CD8-positive, alpha-beta memory T cell (primary cell): ENCODE measurements at places on chromosomes 2 and 18. TPM values are rescaled to one million over a fixed set of nuclear protein-coding genes. Genes with fewer than 3 reads are reported as not detected.
A peak's percentile ranks its signal among the peaks of the same experiment; 100 is the strongest.

IL18R1 gene
- total RNA-seq, result 17.6 TPM

RESP18 gene
- total RNA-seq, result not detected

SIX3 gene
- not detected for total RNA-seq

GCG gene
- total RNA-seq, result not detected

GTF3C2 gene
- 81.7 TPM for total RNA-seq

USP37 gene
- 29.9 TPM for total RNA-seq

NEU2 gene
- total RNA-seq, result not detected

DNAJB2 gene
- total RNA-seq, result 56.4 TPM

TNFAIP6 gene
- not detected for total RNA-seq

TFCP2L1 gene
- total RNA-seq, result 0.11 TPM

ORC4 gene
- total RNA-seq, result 35.4 TPM

TANC1 gene
- 0.11 TPM for total RNA-seq

DSG1 gene
- not detected for total RNA-seq

SPC25 gene
- 27.7 TPM for total RNA-seq

OSR1 gene
- not detected for total RNA-seq

MYO5B gene
- 0.11 TPM for total RNA-seq

DNA sequence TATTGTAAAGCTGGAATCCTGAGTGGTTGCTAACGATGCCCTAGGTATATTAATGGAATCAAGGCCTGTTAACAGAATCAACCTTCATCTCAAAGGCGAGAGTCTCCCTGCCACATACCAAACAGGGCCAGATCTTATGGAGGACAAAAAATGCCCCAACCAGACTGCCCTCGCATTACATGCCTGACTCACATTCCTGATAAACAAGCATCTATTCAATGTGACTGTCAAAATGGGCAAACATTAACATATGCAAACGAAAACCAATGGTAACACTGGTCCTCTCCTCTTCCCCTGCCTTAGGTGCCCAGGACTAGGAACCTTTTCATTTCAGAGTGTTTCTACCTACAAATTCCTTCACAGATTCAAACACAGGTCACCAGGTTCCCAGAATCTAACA, 83.4 kb downstream of the COL6A3 start:
- no peak overlapping the region for H3K4me3 ChIP-seq
- no peaks in the 10 kb centered on the region for H3K4me1 ChIP-seq
- H3K36me3 ChIP-seq, result no peaks in the 10 kb centered on the region
- H3K27me3 ChIP-seq, result no peaks in the 10 kb centered on the region
- no peak overlapping the region for H3K27ac ChIP-seq

DNA sequence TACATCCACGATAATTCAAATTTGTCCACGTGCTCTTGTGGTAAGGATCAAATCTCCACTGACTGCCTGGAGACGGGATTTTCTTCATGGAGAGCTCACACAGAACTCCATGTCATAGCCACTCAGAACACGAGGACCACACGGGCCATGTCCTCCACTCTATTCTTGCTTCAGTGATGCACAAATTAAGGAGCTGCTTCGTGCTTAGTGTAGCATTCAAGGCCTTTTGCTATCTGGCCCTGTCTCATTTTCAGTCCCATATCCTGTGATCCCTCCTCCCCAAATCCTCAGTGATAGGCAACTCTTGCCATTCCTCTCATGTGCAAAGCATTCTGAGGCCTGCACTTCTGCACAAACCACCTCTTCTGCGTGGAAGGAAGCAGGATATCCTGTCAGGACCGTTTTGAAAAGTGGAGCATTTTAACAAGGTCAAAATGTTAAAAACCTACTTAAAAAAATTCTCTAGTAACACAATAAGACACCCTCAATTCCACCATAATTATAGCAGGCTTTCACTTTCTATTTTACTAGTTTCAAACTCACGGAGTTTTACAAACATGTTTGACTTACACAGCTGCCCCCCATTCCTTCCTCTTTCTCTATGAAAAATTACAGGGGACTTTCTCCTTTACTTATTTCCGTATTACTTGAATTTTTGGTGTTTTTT, 35.2 kb downstream of the ST3GAL5 start:
- peak overlapping the region; percentile 82 for H3K27ac ChIP-seq
- no peaks in the 10 kb centered on the region for H3K27me3 ChIP-seq
- peak; percentile 70 for DNase-seq
- peaks cover 58% of the 10 kb centered on the region for H3K4me1 ChIP-seq
- no peaks in the 10 kb centered on the region for H3K36me3 ChIP-seq
- peak overlapping the region; percentile 60 for H3K4me3 ChIP-seq

GRCh38 chr2:84801811-84802210, 79.1 kb downstream of the TRABD2A start:
- no peaks in the 10 kb centered on the region for H3K4me1 ChIP-seq
- DNase-seq, result no peak
- H3K27me3 ChIP-seq, result no peaks in the 10 kb centered on the region
- no peak overlapping the region for H3K27ac ChIP-seq
- H3K4me3 ChIP-seq, result no peak overlapping the region

GRCh38 chr18:79373736-79374135, 22.0 kb upstream of the NFATC1 start:
- H3K4me3 ChIP-seq, result no peak overlapping the region
- peaks cover 17% of the 10 kb centered on the region for H3K4me1 ChIP-seq
- no peaks in the 10 kb centered on the region for H3K27me3 ChIP-seq
- H3K27ac ChIP-seq, result no peak overlapping the region
- no peaks in the 10 kb centered on the region for H3K36me3 ChIP-seq

- H3K4me1 ChIP-seq, result no peaks in the 10 kb centered on the region
- H3K27me3 ChIP-seq, result no peaks in the 10 kb centered on the region
- H3K27ac ChIP-seq, result no peak overlapping the region
- H3K36me3 ChIP-seq, result no peaks in the 10 kb centered on the region
Measured at GRCh38 chr2:29765721-29766120, 155.7 kb downstream of the ALK start.

DNA sequence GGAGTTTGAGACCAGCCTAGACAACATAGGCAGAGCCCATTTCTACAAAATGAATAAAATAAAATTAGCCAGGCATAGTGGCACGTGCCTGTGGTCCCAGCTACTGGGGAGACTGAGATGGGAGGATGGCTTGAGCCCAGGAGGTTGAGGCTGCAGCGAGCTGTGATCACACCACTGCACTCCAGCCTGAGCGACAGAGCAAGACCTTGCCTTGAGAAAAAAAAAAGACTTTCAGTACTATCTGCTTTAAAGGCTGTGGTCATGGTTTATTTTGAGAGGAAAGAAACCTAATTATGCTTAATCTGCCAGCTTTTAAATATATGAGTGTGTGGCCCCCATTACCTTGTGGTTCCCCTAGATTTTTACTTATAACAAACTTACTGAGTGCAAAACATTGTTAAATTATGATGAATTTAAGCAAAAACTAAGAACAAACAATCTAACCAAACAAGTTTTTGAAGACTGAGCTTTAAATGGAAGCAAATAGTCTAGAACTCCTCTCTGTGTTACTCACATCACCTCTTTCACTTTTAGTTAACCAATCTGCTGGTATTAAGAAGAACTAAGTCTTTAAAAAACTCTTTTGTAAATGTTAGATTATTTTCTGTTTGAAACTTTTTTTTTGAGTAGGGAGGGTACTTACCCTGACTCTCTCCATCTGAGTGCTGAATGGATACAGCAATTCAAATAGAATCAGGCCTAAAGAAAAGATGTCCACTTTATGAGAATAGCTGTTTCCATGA, 65.4 kb downstream of the EIF2AK3 start:
- no peaks in the 10 kb centered on the region for H3K27me3 ChIP-seq
- H3K4me3 ChIP-seq, result no peak overlapping the region
- no peak for DNase-seq
- no peaks in the 10 kb centered on the region for H3K4me1 ChIP-seq

- peak overlapping the region; percentile 77 for H3K27ac ChIP-seq
- no peaks in the 10 kb centered on the region for H3K27me3 ChIP-seq
- H3K36me3 ChIP-seq, result peaks cover 12% of the 10 kb centered on the region
- peaks cover 33% of the 10 kb centered on the region for H3K4me1 ChIP-seq
Measured at GRCh38 chr2:96869281-96869821, 529 bp downstream of the SEMA4C start.

DNA sequence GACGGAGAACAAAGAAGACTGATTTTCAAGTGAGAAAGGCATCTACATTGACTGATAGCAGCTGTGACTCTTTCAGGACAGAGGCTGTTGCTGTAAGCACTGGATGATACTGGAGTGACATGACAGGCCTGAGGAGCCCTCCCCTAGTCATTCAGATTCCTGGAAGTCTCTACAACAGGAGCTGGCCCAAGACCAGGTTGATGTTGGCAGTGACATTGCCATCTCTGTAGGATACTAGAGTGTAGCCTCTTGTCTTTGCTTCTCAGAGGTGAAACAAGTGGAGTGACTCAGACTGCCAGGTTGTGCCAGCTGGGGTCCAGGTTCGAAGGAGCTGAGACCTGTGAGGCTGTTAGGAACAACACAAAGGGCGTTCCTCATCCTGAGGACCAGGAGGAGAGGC, 44.7 kb upstream of the SH3RF3 start:
- no peaks in the 10 kb centered on the region for H3K36me3 ChIP-seq
- H3K27ac ChIP-seq, result no peak overlapping the region
- no peaks in the 10 kb centered on the region for H3K27me3 ChIP-seq
- H3K4me1 ChIP-seq, result no peaks in the 10 kb centered on the region
- DNase-seq, result no peak

- H3K36me3 ChIP-seq, result no peaks in the 10 kb centered on the region
- H3K4me3 ChIP-seq, result no peak overlapping the region
- no peak for DNase-seq
- no peak overlapping the region for H3K27ac ChIP-seq
- no peaks in the 10 kb centered on the region for H3K27me3 ChIP-seq
Measured at GRCh38 chr2:217429981-217430500, 570.2 kb upstream of the TNP1 start.

DNA sequence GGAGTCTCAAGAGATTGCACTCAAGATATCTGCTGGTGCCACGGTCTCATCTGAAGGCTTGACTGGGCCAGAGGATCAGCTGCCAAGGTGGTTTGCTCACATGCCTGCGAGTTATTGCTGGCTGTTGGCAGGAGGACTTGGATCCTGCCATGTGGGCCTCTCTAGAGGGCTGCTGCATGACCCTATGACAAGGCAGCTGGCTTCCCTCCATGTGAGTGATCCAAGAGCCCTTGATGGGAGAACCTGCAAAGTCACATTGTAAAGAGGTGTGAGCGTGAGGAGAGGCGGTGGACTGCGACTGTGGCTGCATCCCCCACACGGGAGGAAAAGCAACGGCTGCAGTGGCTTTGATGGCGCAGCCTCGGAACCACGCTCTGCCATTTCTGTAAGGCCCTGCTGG, 4.0 kb upstream of the ALLC start:
- no peak overlapping the region for H3K27ac ChIP-seq
- H3K36me3 ChIP-seq, result no peaks in the 10 kb centered on the region
- H3K4me3 ChIP-seq, result no peak overlapping the region
- peaks cover 9% of the 10 kb centered on the region for H3K4me1 ChIP-seq
- DNase-seq, result no peak

DNA sequence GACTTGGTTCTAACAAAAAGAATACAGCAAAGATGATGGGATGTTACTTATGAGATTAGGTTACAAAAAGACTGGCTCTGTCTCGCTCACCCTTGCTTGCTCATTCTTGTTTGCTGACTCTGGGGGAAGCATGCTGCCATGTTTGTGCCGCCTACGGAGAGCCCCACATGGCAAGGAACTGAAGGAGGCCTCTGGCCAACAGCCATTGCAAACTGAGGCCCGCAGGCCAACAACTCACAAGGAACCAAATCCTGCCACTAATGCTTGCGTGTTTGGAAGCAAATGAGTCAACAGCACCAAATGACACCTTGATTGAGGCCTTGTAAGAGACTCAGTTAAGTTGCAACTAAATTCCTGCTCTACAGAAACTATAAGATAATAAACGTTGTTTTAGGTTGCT, 297.6 kb upstream of the STON1 start:
- DNase-seq, result no peak
- no peaks in the 10 kb centered on the region for H3K36me3 ChIP-seq
- H3K27ac ChIP-seq, result no peak overlapping the region
- no peaks in the 10 kb centered on the region for H3K27me3 ChIP-seq

- no peak overlapping the region for H3K27ac ChIP-seq
- no peak for DNase-seq
- no peak overlapping the region for H3K4me3 ChIP-seq
- H3K4me1 ChIP-seq, result no peaks in the 10 kb centered on the region
Measured at GRCh38 chr2:54657664-54658083, 65.8 kb upstream of the EML6 start.
